Breast epithelium (tissue), 4 donors: ENCODE measurements at places on chromosomes 2 and 18.

GRCh38 chr2:16093639-16094529 lies 153.5 kb downstream of the MYCN start:
- no peak for DNase-seq

DNA sequence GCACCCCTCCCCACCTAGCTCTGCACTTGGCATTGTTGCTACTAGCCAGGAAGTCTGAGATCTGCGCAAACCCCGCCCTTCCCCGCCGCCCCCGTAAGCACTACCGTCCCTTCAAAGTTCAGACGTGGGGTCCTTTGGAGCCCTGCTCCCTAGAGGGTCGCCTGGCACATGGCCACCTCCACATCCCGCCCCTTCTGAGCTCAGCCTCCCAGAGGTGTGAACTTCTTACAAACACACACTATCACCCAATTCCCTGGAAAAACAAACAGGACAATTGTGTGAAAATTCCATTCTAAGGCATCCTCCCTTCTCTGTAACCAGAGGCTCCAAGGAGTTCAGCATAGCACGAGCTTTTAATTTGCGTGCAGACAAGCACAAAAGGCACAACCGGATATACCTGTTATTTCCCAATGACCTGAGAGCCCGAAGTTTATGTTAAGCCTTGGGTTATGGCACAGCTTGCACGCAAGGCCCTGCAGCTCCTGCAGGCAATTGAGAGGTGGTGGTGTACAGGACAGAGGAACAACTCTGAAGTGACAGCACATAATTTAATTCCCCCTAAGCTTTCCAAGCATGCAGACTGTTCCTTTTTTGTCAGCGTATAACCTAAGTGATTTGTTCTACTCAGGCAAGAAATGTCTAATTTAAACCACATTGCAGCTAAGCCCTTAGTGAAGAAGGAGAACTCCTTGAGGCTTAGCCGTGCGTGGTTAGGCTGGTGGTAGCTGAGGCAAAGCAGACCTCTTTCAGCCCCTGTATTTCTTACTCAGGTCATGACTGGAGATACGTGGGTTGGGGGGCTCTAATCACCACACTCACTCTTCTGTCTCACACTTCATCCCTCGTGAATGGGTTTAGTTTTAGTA lies 20.3 kb upstream of the CYP1B1 start:
- peak; percentile 63 for DNase-seq

GRCh38 chr2:217064234-217065011 lies 204.6 kb upstream of the TNP1 start:
- DNase-seq, result no peak

- no peak for DNase-seq
These were observed 15.6 kb upstream of the WDR75 start for GRCh38 chr2:189425676-189426075.

DNA sequence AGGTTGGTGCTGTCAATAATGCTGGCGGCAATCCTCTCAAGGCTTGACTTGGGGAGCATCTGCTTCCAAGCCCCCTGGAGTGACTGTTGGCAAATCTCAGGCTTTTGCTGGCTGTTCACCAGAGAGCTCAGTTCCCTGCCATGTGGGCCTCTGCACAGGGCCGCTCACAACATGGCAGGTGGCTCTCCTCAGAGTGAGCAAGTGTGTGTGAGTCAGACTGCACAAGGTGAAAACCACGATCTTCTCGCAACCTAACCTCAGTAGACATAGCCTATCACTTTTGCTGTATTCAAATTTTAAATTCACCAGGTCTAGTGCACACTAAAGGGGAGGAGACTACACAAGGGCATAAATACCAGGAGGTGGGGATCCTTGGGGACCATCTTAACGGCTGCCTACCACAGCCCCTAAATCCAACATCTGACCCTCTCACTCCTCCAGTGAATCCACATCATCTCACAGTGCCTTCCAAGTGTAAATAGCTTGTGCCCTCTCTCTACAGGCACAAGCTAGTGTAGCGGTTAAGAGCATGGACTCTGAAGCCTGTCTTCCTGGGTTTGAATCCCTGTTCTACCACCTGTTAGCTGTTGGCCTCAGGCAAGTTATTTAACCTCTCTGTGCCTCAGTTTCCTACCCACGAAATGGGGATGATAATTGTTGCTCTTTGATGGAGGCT lies 187.7 kb upstream of the CXCR4 start:
- DNase-seq, result no peak

GRCh38 chr2:212892193-212892592 lies 259.2 kb downstream of the IKZF2 start:
- no peak for DNase-seq

- DNase-seq, result no peak
These were observed 102.1 kb downstream of the FAM117B start for GRCh38 chr2:202736826-202737225.

- DNase-seq, result no peak
These were observed 63.7 kb downstream of the EIPR1 start for GRCh38 chr2:3313781-3314375.

DNA sequence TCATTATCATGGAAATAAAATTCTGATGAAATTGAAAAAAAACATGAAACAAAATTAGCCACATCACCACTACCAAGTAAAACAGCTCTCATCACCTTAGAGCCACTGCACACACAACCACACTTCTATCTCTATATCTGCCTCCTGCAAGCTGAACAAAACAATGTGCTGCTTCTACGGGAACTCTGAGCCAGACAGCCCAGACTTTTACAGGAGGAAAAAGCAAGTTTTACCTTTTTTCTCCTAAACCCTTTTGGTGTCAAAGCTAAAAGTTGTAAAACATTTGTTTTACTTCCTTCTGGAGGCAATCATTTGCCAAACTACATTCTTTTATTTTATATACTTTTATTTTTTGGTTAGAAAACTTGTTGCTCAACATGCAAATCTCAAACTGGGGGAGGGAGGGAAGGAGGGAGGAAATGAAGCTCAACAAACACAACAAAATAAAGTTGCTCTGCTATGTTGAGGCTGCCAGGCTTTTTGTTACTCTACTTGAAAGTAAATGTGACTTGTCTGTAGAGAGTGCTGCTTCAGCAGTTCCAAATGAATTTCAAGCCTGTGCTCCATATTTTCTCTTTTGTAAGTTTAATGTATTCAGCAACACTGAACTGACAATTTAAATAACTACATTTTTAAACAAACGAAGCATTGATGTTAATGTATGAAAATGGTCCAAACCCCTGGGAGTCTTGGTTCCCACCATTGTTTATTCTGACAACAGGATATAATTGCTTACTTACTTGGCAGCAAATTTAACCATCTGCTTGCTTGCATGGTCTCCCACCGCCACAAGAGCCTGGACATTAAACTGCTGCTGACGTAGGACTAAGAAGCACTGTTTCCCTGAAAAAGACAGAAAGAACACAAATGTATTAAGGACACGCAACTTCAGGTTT lies 24.5 kb downstream of the DARS1 start:
- DNase-seq, result no peak

- no peak for DNase-seq
These were observed 1.1 kb upstream of the NCKAP5 start for GRCh38 chr2:133569286-133569830.

DNA sequence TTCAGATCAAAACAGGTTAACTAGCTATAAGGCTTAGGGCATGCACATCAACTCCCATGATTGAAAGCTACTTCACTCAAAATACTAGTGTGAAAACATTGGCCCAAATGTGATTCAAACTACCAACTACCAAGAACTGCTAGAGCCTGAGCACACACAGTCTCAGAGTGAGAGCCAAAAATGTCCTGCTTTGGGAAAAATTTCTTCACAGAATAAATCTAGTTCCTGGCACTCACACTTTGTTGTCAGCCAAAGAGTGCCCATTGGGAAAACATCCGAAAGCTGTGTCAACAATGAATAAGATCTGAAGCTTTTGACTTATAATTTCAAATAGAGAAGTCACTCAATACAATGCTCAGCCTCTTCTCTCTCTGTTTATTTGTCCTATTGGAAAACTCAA lies 182.7 kb downstream of the LRATD1 start:
- no peak for DNase-seq

- DNase-seq, result peak; percentile 57
These were observed 158.9 kb upstream of the GLI2 start for GRCh38 chr2:120576509-120577474.

GRCh38 chr2:8332646-8333045 lies 349.2 kb upstream of the ID2 start:
- no peak for DNase-seq

- DNase-seq, result no peak
These were observed 15.4 kb upstream of the STAT4 start for GRCh38 chr2:191166111-191166755.

GRCh38 chr2:207766041-207766551 lies 3.6 kb downstream of the FZD5 start:
- DNase-seq, result no peak

- no peak for DNase-seq
These were observed 89.1 kb downstream of the RAD51AP2 start for GRCh38 chr2:17429130-17429529.

DNA sequence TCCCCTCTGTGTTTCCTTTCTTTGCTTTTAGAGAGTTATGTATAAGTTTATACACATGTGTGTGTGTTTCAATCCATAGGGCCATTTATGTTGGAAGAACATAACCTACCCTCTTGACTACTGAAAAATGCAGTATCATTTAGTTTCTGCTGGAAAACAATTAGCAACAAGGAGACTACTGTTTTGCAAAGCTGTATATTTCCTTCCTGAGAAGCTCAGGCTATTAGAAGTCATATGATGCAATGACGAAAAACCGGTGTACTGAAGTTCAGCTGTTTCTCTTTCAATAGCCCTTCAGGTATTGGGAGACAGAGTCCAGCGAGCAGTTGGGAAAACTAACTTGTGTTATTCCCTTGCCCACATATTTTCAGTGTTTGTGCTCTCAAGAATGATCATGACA lies 447.7 kb upstream of the GYPC start:
- no peak for DNase-seq

GRCh38 chr18:51029378-51029693 lies 677 bp upstream of the SMAD4 start:
- DNase-seq, result no peak

DNA sequence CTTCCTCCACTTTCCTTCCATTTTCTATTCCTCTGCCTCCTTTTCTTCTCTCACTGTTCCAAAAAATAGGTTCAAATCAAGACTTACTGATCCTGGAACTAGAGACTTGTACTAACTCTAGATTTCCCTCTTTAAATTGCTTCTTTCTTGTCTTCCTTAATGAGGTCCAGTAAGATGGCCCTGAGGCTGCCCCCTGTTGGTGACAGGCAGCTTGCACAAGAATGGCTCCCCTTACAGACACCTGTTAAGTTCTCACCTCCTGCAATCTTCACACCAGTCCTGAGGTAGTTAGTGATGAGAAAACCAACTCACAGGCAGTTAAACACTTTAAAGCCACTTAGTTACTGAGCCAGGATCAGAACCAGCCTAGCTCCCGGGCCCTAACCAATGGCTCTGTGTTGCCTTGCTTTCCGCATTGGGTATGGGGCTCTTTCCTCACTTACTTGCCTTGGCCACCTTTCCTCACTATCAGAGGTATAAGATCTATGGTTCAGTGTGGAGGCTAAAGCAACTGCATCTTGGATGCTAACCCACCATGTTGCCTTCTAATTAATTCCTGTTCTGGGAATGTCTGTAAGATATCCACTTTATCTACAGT lies 130.6 kb downstream of the AKAIN1 start:
- no peak for DNase-seq

DNA sequence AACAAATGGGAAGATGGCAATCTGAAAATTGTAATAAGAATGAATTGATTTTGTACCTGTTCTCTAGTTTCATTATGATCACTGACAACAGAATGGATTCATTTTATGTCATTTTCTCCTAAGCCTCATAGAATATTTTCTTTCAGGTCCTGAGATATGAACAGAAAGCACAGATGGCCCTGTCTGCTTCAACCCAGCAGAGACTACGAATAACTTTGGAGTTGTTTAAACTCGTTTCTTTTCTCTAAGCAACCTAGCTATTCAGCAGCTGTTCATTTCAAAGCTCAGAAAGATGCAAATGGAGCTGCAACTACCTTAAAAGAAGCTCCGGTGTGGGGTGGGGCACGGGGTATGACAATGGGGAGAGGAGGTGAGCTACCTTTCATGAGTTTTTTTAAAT lies 124.9 kb downstream of the ALK start:
- DNase-seq, result no peak

- peak; percentile 37 for DNase-seq
These were observed at the start of gene PSD4 for GRCh38 chr2:113173542-113174375. Gene PSD4, plus strand, starts transcription at chr2:113173971. Its CDS starts 8,486 bp downstream, at chr2:113182457.

DNA sequence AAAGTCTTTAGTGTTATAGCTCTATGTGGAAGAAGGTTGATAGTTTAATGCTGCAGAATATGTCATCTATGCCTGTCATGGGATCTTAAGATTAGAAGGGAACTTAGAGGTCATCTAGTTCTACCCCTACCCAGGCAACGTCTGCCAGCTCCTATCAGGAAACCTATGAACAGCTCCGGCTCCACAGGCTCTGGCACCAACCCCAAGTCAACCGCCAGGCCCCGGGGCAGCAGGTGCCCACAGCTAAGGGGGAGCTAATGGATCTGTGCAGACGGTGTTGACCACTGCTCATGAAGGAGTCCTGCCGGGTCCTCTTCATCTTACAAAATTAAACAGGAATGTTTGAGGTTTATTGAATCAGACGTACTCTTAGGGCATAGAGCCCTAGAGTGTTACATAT lies 440.8 kb upstream of the KLHL29 start:
- no peak for DNase-seq

DNA sequence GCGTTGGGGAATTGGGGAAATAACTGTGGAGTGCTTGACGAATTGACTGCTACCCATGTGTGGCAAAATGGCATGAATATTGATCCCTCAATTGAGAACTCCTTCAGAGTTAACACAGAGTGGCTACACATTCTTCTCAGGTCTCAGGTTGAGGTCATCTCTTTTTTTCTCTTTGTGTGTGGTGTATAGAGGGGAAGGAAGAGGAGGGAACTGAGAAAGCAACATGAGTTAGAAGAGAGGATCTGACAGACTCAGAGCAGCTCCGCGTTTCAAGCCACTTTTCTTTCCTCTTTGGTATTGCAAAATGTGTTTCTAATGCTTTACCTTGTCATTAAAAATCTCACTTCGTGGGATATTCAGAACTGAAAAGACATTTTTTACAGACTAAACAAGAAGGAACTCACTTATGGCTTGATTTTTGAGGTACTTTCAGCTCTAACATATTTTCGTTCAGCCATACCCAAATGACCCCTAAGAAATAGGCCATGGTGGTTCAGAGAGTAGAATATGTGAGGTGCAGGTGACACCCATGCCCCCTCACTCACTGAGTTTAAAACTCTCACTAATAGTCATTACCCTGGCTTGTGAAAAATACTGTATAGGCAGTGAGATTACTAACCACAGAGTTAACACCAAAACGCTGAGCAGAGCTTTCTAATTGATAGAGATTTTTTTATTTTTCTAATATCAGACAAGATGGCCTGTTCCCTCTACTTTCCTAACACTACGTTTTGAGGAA lies 22.5 kb downstream of the STAT4 start:
- DNase-seq, result no peak
